Chondrocyte (in vitro differentiated cells): ENCODE measurements at places on chromosomes 11 and 22. TPM values are rescaled to one million over a fixed set of nuclear protein-coding genes. Genes with fewer than 3 reads are reported as not detected.

- H3K4me1 ChIP-seq: peaks cover 66% of the 10 kb centered on the region
- peak overlapping the region; percentile 17 for H3K27ac ChIP-seq
- no peak overlapping the region for H3K4me3 ChIP-seq
- H3K36me3 ChIP-seq: peaks cover 2% of the 10 kb centered on the region
- no peak for DNase-seq
These were observed 132.3 kb downstream of the TRIM44 start for GRCh38 chr11:35794850-35795249.

GRCh38 chr11:87173185-87174039 is 135.7 kb downstream of the TMEM135 start:
- H3K4me3 ChIP-seq: no peak overlapping the region
- H3K27me3 ChIP-seq: no peaks in the 10 kb centered on the region
- no peak for DNase-seq
- peaks cover 28% of the 10 kb centered on the region for H3K4me1 ChIP-seq
- peaks cover 4% of the 10 kb centered on the region for H3K36me3 ChIP-seq

C22orf42 gene
- total RNA-seq: not detected in 3 replicates

SYT13 gene
- 1.8 to 3.2 TPM (median 2.8 TPM) in 3 replicates for total RNA-seq

- H3K27ac ChIP-seq: peak overlapping the region; percentile 37
- H3K36me3 ChIP-seq: no peaks in the 10 kb centered on the region
- DNase-seq: no peak
- no peaks in the 10 kb centered on the region for H3K27me3 ChIP-seq
- peaks cover 55% of the 10 kb centered on the region for H3K4me1 ChIP-seq
- no peak overlapping the region for H3K4me3 ChIP-seq
These were observed 129.8 kb upstream of the SLC5A12 start for GRCh38 chr11:26851696-26852095.

DNA sequence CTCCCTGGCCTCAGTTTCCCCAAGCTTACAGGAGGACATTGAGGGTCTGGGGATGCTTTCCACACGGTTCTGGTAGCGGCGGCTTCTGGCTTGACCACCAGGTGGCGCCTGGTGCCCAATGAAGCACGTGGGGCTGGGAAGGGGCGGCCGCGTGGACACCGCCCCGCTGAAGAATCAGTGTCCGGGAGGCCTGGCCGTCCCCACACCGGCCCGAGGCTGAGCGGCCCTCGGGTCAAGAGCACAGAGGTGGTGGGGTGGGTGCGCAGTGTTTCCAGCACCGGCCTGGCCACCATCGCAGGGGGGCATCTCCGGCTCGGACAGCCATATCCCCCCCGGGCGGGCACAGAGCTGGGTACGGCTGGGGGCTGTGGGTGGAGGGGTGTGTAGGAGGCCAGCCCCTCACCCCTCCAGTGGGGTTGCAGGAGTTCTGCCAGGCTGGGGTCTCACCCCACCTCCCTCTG is 27.8 kb upstream of the PPARA start:
- H3K27me3 ChIP-seq: no peaks in the 10 kb centered on the region
- no peak overlapping the region for H3K27ac ChIP-seq
- H3K4me1 ChIP-seq: no peaks in the 10 kb centered on the region

DNA sequence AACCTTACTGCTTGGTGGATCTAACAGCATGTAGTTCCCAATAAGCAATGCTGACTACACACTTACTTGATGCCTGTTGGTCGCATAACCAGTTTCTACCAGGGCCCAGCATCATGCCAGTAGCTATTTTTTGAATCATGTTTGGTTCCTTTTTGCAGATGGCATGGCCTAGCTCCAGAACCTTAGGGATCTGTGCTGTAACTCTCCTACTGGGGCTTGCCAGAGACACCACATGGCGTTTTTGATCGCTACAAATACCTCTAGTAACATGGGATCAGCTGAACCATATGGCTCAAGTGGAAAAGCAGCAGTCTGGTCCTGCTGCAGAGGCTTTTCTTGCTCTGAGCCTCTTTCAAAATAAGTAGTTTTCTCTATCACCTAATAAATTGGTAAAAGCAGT is 654.6 kb upstream of the API5 start:
- no peak for DNase-seq
- no peaks in the 10 kb centered on the region for H3K4me1 ChIP-seq
- H3K36me3 ChIP-seq: no peaks in the 10 kb centered on the region
- no peak overlapping the region for H3K4me3 ChIP-seq

ESRRA gene
- 25.6 to 30.7 TPM (median 29.6 TPM) in 3 replicates for total RNA-seq

- peak; percentile 72 for DNase-seq
- H3K4me1 ChIP-seq: peaks cover 57% of the 10 kb centered on the region
- H3K27me3 ChIP-seq: no peaks in the 10 kb centered on the region
These were observed 31.4 kb downstream of the LRP5 start for GRCh38 chr11:68343761-68344256.

GRCh38 chr11:19727246-19727645 is 14.6 kb downstream of the NAV2 start:
- H3K27me3 ChIP-seq: no peaks in the 10 kb centered on the region
- no peak overlapping the region for H3K4me3 ChIP-seq
- no peak for DNase-seq
- H3K36me3 ChIP-seq: peaks cover 4% of the 10 kb centered on the region

SEC14L2 gene
- 15.5 to 39.5 TPM (median 15.6 TPM) in 3 replicates for total RNA-seq

GRCh38 chr11:122642472-122642922 is 13.0 kb upstream of the UBASH3B start:
- peaks cover 33% of the 10 kb centered on the region for H3K4me1 ChIP-seq
- no peaks in the 10 kb centered on the region for H3K27me3 ChIP-seq
- H3K36me3 ChIP-seq: no peaks in the 10 kb centered on the region
- DNase-seq: no peak

- no peak overlapping the region for H3K4me3 ChIP-seq
- H3K4me1 ChIP-seq: no peaks in the 10 kb centered on the region
- H3K36me3 ChIP-seq: no peaks in the 10 kb centered on the region
- H3K27ac ChIP-seq: no peak overlapping the region
These were observed 299.0 kb upstream of the CADM1 start for GRCh38 chr11:115803073-115803740.
